ENCODE measurements at places on chromosomes 3 and 15. TPM values are rescaled to one million over a fixed set of nuclear protein-coding genes. Genes with fewer than 3 reads are reported as not detected.

The RGMA gene
- 1.1 TPM for total RNA-seq

The BBX gene
- 35.0 TPM for total RNA-seq

The SAMMSON gene
- total RNA-seq: under 0.01 TPM

The CD200 gene
- 12.1 TPM for total RNA-seq

The MYO5C gene
- total RNA-seq: 41.2 TPM

GRCh38 chr3:153313302-153313965 is 151.4 kb downstream of the RAP2B start:
- DNase-seq: no peak

DNA sequence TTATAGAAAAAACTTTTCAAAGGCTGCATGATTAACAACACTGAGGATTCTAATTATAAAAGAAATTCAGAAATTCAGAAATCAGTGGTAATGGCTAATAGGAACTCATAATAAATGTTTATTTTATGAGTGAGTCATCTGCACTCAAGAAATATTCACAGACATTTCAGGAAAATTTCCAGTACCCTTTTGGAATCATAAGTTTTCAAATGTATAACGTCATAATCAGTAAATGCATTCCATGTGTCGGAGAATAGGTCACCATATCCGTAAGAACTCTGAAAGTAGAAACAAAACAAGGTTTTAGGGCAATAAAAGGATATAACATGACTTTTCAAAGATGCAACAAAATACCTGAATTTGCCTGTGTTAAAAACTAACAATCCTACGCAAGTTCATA is 24.7 kb downstream of the EOGT start:
- DNase-seq: no peak

DNA sequence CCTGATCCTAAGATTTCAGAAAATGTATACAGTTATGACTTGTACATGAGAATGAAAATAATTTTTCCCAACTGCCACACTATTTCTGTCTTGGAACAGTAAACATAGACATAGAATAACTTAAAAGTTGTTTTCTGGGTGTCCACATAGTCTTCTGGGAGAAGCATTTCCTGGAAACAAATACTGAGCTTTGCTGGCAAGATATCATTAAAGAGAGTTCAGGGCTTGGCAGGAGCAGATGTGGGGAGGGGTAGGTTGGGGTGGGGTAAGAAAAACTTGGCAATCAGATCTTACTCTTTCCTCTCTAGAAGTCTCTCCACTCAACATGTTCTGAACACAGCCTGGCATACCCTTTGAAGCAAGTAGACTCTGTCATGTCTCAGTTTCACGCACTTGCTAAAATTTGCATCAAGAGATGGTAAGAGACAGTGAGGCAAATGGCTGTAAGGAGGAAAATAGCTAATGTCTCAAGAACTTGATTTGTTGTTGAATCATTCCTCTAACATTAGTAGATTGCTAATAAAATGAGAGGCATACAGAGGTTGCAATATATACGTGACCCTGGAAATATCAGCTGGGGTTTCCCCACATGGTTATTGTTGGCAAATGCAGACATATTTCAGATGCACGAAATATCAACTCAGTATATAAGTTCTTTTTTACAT is 27.3 kb upstream of the ABI3BP start:
- no peak for DNase-seq

DNA sequence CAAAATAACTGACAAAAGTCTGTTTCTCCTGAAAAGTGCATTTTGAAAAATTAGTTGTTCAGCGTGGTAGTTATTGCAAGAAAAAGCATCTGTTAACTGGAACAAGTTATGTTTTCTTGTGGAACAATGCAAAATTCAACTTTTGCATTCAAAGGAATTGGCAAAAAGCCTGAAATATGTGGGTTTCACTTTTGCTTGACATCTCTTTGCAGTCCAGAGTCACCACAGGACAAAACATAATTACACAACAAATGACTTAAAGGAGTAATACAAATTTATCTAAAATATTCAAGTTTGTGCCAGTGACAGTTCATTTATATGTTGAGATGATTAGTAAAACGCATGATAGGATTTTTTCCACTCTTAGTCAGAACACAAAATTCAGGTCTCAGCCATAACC is 96.3 kb upstream of the P2RY1 start:
- DNase-seq: peak; percentile 8

GRCh38 chr3:46242120-46242519 is at the start of gene CCR3:
TSS of gene CCR3 (plus strand) at chr3:46242460. CDS start at chr3:46265159, 22,699 bp downstream.
- no peak for DNase-seq

- no peak for DNase-seq
Measured at GRCh38 chr3:115254492-115255196, 107.6 kb upstream of the ZBTB20 start.

- DNase-seq: no peak
Measured at GRCh38 chr15:83928878-83929418, 275.0 kb downstream of the ADAMTSL3 start.

GRCh38 chr3:32855350-32855953 is 37.7 kb downstream of the TRIM71 start:
- no peak for DNase-seq

DNA sequence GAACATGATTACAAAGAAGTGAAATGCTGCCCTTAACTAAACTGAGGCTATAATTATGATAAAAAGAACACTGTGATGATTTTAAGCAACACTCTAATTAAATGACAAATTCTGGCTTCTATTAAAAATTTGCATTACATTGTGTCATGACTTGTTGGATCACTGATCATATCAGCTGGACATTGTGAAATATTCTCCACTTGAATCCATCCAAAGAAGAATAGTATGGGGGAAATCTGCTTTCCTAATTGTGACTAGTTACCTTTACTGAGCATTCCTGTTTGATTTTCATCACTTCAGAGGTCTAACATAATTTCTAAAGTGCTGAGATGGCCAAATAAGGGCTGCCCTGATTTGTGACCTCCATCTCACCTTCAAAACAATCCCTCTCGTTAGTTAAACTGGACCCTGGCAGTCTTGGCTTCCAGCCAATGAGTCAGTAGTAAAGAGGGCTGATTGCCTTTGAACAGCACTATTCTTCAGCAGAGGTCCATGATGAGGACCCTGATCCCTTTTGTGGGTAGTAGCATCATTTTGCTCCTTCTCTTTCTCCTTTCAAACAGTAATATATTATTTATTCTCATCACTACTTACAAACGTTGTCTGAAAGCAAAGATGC is 53.5 kb upstream of the LEKR1 start:
- no peak for DNase-seq

GRCh38 chr3:177249203-177249602 is 51.9 kb upstream of the TBL1XR1 start:
- DNase-seq: no peak

All from hematopoietic multipotent progenitor cell (in vitro differentiated cells).